Mammary epithelial cell (primary cell): ENCODE measurements at places on chromosomes 12 and 14. TPM values are rescaled to one million over a fixed set of nuclear protein-coding genes. Genes with fewer than 3 reads are reported as not detected.

GRCh38 chr14:75418850-75419768 is 8.7 kb upstream of the JDP2 start:
- no peak for DNase-seq

- DNase-seq: no peak
Observed at GRCh38 chr14:56294128-56294527, 175.9 kb downstream of the PELI2 start.

- DNase-seq: no peak
Observed at GRCh38 chr12:120252071-120252906, 13.2 kb downstream of the PXN start.

- no peak for DNase-seq
Observed at GRCh38 chr14:91372671-91373495, 44.7 kb downstream of the CCDC88C start.

SPATS2 gene
- total RNA-seq: 51.2 and 65.5 TPM in 2 replicates

IL31 gene
- not detected for total RNA-seq
